AML-193 (cell line): ENCODE measurements at places on chromosomes 12 and 14.

GRCh38 chr12:116091579-116091978 lies 185.9 kb downstream of the MED13L start:
- DNase-seq: peak; percentile 4

DNA sequence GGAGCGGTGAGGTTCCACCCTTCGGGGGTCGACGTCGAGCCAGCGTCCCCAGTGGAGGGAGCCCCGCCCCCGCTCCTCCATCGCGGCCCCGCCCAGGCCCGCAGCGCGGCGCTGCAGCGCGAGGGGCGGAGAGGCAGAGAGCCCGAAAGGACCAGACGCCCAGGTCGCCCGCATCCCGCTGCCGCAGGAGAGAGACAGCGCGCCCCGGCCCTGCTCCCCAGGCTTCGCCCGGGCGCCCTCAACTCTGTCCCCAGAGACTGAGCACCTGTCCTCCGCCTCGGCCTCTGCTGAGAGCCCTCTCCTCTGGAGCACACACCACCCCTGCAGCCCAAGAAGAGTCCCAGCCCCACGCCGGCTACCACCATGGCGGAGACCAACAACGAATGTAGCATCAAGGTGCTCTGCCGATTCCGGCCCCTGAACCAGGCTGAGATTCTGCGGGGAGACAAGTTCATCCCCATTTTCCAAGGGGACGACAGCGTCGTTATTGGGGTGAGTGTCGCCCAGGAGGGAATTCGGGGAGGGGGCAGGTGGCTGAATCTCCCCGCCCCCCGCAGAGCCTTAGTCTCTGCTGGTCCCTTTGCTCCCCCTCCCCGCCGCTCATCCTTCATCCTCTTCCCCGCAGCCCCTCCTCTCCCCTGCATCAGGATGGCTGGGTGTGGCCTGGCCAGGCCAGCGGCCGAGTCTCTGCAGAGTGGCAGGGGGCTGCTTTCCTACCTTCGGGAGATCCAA lies at the start of gene KIF5A:
KIF5A (plus strand) TSS at position 136 of the 732 bp plus-strand sequence; CDS start at position 364, 228 bp downstream.
- no peak for DNase-seq

GRCh38 chr12:5521456-5522325 lies 89.8 kb downstream of the NTF3 start:
- DNase-seq: no peak

DNA sequence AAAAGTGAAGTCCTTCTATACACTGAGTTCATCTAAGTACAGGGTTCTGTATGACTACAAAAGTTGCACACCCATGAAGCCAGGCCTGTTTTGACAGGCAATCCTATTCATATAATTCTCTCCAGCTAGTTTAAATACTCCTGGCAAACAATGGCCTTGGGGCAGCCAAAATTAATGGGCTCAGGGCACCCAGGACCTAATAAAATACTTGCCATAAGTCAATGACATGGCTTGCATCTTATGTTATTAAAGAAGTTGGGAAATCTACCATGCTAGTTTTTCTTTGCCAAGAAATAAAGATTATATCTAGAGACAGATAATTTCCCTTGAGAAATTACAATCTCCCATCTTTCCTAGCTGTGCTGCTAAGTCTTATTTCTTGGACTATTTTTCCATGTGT lies 11.1 kb upstream of the TMTC1 start:
- DNase-seq: no peak

- no peak for DNase-seq
Measured at GRCh38 chr12:4141348-4142270, 132.0 kb upstream of the CCND2 start.
